ENCODE measurements at places on chromosomes 2 and 18. TPM values are rescaled to one million over a fixed set of nuclear protein-coding genes. Genes with fewer than 3 reads are reported as not detected.

- no peak for DNase-seq
These were observed 30.0 kb downstream of the VIL1 start for GRCh38 chr2:218448934-218449333.

GRCh38 chr2:31446848-31447247 lies 32.3 kb upstream of the XDH start:
- DNase-seq = no peak

Gene IL36G
- not detected for total RNA-seq

Gene NAT8
- total RNA-seq = not detected

- DNase-seq = no peak
These were observed 24.0 kb downstream of the CERKL start for GRCh38 chr2:181632733-181633401.

Measured in chondrocyte (in vitro differentiated cells).